NCI-H2029 treated with DMSO at 0.1 percent for 48 hours (cell line): ENCODE measurements at places on chromosomes 11 and 22.
A peak's percentile ranks its signal among the peaks of the same experiment; 100 is the strongest.

- no peak for DNase-seq
Observed at GRCh38 chr11:44398266-44399030, 88.5 kb upstream of the ALX4 start.

- DNase-seq: no peak
Observed at GRCh38 chr11:80107415-80107814, 666.6 kb upstream of the TENM4 start.

- no peak for DNase-seq
Observed at GRCh38 chr11:130308059-130308458, 6.7 kb downstream of the ZBTB44 start.

- DNase-seq: no peak
Observed at GRCh38 chr11:8261291-8261690, 2.4 kb downstream of the LMO1 start.

DNA sequence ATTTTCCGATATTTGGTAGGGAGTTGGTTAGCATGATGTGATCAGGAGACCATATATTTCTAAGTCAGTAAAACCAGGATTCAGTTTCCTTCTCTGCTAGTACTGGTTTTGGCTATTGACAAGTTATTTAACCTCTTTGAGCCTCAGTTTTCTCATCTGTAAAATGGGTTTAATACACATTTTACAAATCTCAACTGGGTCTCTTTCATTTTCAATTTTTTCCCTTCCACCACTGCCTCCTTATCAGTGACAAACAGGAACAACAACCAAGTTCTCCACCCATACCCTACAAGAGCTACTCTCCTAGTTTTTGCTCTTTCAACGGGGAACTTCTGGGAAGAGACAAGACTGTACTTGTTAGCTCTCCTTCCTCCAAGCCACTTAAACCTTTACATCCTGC is 6.2 kb upstream of the APLP2 start:
- DNase-seq: no peak

GRCh38 chr22:25970999-25971811 is 198.1 kb upstream of the SEZ6L start:
- no peak for DNase-seq

DNA sequence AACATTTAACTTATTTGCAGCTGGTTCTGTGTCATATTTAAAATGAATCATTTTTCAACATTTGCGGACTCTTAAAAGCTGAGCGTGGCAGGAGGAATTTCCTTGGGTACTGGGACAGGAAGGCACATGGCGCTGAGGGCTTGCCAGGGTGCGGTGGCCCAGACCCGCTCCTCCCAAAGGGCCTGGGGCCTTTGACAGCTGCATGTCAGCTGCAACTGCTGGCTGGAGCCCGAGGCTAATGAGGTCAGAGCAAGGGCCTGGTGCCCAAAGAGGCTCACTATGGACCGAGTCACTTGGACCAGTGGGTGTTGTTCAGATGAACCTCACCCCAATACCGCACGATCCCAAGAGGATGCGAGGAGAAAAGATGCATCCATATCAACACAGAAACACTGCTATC is 326.9 kb downstream of the CTTN start:
- no peak for DNase-seq

DNA sequence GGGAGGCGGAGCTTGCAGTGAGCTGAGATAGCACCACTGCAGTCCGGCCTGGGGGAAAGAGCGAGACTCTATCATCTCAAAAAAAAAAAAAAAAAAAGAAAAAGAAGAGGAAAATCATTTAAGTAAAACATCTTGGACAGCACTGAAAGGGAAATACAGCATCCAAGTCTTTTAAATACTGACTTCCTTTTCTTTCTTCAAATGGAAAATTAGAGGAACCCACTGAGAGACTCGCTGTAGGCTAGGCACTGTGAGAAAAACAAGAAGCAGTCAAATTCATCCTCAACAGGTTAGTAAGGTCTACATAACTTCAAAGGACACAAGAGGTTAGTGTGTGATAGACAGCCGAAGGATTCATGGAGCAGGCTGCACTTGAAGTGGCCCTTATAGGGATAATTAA is 243.7 kb downstream of the BLID start:
- no peak for DNase-seq

- no peak for DNase-seq
Observed at GRCh38 chr11:73297702-73298101, 10.4 kb upstream of the ARHGEF17 start.

GRCh38 chr22:30078320-30079311 is 1.6 kb upstream of the HORMAD2 start:
- DNase-seq: no peak

DNA sequence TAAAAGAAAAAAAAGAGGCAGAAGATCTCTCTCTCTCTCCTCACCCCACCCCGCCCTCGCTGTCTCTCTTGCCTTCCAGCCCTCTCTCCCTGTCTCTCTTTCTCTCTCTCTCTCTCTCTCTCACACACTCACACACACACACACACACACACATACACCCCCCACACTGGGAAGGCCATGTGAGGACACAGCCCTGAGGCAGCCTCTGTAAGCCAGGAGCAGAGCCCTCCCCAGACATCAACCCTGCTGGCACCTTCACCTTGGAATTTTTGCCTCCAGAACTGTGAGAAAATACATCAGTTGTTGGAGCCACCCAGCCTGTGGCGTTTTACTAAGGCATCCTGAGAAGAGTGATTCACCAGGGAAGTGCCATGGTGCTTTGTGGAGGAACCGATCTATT is 14.7 kb downstream of the APOL3 start:
- DNase-seq: no peak

GRCh38 chr11:6633422-6634408 is 14.5 kb upstream of the TPP1 start:
- no peak for DNase-seq

- peak; percentile 59 for DNase-seq
Observed at GRCh38 chr22:25395915-25396314, 168.6 kb upstream of the GRK3 start.

DNA sequence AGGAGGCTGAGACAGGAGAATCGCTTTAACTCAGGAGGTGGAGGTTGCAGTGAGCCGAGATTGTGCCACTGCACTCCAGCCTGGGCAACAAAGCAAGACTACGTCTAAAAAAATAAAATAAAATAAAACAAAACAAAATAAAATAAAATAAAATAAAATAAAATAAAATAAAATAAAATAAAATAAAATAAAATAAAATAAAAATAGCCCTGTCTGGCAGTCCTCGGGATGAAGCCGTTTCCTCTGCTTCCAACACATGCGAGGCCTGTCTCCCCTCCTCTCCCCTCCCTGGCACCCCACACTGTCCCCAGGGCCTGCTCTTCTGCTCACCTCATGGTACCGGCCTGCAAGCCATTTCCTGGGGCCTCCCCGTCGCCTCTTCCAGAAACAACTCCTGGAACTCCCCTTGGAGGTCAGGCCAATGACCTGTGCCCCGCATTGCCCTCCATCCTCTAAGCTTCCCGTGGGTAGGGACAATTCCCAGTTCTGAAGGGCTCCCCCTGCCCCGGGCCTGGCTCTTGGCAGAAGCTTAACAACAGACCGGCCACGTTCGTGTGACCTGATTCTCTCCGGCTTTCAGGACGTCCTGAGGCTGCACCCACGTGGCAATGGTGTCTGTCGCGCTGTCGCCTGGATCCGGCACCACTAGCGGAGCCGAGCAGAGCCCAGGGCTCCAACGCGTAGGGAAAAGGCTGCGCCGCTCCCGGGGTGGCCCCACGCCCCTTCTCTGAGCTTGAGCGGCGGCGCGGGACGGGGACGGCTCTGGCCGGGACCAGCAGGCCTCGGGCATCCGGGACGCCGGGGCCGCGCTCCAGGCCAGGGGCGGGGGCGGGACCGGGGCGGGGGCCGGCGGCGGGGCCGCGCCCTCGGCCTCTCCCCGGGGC is 456 bp upstream of the PARVB start:
- no peak for DNase-seq

- DNase-seq: no peak
Observed at GRCh38 chr11:12524865-12525264, 147.5 kb downstream of the PARVA start.

DNA sequence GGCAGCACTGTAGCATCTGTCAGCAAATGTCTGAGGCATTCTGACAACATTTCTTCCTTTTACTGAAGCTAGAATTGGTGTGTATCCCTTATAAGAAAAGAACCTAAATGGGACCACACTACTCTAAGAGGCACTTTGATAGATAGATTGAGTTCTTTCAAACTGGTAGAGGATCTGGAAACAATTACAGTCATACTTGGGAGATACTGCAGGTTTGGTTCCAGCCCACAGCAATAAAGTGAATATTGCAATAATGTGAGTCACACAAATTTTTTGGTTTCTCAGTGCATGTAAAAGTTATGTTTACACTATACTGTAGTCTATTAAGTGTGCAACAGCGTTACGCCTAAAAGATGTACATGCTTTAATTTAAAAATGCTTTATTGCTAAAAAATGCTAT is 96.9 kb downstream of the SBF2 start:
- no peak for DNase-seq

GRCh38 chr22:31995046-31995445 is 48.0 kb upstream of the SLC5A1 start:
- DNase-seq: no peak

- DNase-seq: no peak
Observed at GRCh38 chr22:41469218-41469851, 418 bp downstream of the ACO2 start.

DNA sequence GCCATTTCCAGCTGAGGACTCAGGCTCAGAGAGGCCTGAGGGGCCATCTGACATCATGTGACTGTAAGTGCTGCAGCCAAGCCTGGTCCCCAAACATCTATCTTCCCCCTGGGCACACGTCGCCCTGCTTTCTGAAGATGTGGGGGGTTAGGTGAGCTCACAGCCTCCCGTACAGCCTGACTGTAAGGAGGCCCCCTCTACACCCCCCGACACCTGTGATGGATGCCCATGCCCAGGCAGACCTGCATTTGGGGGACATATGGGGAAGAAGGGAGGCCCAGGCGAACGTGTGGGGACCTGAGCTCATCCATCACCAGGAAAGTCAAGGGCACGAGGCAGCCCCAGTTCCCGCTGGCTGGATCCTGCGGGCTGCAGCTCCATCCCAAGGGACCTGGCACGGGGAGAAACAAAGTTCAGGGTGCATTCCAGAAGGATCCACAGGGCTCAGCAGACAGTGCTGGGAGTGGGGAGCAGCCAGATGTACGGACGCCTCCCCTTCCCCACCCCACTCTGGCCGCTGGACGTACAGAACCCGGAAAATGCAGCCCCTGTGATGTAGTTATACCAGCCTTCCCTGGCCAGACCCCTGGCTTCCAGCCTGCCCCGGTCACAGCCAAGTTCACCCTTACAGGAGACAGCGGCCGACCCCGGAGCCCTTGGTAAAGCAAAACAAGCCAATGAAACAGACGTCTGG is 1431.4 kb downstream of the BRD1 start:
- no peak for DNase-seq
